ENCODE measurements at places on chromosomes 6 and 20. TPM values are rescaled to one million over a fixed set of nuclear protein-coding genes. Genes with fewer than 3 reads are reported as not detected.

The SSR1 gene
- 127 TPM for total RNA-seq

The GNAS-AS1 gene
- total RNA-seq, result 2.0 TPM

The SIRPG gene
- 25.6 TPM for total RNA-seq

The ATP6V1G2 gene
- total RNA-seq, result 6.3 TPM

The BPIFB3 gene
- total RNA-seq, result not detected

The JAG1 gene
- not detected for total RNA-seq

The CYP39A1 gene
- total RNA-seq, result not detected
